Fibroblast of the conjunctiva (primary cell): ENCODE measurements at places on chromosomes 12 and 14.

DNA sequence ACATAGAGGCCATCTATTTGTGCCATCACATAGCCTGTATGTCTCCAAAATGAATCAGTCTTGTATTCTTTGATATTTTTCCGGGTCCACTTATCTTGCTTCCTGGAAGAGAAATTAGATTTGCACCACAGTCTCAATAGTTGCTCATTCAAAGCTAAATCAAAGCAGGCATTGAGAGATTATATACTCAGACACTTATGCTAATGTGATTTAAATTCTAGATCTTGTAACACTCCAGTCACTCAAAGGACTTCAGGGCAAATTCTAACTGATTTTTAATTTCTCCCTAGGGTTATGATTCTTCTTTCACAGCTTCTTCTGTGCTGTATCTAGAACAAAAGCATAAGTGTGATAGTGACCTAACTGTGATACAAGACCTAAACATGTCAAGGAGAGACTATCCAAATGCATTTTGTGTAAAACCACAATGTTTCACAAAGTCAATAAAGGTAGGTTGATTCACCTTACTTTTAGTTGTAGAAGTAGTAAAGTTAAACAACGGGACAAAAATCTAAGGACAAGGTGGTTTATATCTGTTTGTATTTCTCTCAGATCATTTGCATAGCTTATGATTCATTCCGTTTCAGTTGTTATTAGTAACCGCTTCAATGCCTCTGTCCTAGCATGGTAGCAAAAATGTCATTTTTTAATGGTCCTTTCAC lies 26.8 kb downstream of the PLBD1 start:
- DNase-seq: no peak

DNA sequence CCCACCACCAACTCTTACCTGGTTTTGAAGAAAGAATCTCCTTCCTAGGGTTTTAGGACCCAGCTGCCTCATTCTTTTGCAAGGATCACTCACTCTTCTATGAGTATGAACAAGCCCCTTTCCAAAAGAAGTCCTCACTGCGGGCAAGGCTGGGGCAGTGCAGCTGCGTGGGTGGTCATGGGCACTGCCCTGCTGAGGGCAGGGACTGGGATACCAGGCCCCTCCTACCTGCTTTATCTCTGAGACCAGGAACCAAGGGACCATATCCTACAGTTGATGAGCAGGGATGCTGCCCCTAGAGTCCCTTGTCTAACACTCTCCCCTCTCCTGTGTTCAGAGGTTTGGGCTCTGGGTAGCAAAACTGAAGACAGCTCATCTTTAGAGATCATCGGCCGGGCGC lies 20.5 kb downstream of the HPD start:
- DNase-seq: no peak

DNA sequence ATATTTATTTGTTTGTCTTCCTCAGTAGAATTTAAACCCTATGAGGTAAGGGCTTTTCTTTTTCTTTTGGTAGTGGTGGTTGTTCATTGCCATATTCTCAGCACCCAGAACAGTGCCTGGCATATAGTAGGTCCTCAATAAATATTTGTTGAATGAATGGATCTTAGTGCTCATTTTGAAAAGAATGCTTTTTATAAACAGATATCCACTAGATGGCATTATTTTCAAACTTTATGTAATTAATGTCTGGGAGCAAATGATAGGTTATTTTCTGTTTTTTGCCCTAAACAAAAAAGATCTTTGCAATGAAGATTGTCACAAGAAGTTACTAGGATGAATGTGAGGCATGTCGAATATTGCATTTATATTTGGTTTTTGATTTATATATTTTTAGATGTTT lies 64.1 kb downstream of the RAD51B start:
- DNase-seq: no peak

- no peak for DNase-seq
Observed at GRCh38 chr14:90453401-90453951, 56.6 kb downstream of the CALM1 start.

- peak; percentile 43 for DNase-seq
Observed at GRCh38 chr14:71726580-71727021, 205.6 kb upstream of the RGS6 start.

DNA sequence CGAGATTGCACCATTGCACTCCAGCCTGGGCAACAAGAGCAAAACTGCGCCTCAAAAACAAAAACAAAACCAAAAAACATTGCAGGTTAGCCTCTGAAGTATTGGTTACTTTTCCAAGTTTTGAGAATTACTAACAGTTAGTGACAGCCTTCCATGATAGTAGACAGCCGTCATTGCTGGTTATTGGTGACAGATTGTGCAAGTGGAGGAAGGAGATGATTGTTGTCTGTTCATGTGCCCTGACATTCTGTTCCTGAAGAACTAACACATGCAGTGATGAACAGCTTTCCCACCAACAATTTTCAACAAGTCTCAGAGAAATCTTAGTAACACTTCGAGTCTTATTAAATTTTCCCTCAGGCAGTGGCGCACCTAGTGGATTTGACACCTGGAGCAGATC lies 89.3 kb upstream of the NAP1L1 start:
- no peak for DNase-seq

DNA sequence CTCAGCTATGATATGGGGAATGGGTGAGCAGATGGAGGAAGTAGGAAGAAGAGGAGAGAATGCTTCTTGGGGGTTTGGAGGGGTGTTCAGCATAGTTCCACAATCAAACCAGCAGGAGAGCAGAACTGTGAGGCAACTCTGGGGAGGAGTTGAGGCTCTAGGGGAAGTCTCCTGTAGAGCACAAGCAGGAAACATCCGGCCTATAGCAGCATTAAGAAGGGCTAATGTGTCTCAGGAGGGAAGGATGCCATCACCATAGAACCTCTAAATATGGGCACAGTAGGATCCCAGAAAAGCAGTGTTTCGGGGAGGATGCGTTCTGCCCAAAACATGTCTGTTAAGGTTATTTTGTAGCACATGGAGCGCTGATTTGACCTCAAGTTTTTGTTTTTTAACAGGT lies 8.4 kb upstream of the SALL2 start:
- no peak for DNase-seq

DNA sequence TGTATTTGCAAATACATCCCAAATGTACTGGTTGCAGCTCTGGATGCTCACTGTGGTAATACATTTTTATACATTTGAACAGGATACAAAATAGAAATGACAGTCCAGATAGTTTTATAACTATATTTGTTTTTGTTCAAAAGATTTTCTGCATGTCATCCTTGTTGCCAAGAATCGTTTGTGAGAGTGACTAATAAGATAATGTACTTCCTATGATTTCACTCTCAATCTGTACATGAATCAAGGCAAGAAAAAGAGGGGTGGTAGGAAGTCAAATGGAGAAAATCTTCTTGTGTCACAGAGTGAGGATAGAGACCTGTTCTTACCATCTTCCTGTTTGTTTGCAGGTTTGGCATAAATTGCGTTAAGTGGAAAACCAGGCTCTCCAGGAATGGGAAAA lies 13.9 kb downstream of the ARPC3 start:
- no peak for DNase-seq

GRCh38 chr12:69905801-69906200 lies 80.8 kb downstream of the MYRFL start:
- DNase-seq: no peak

- DNase-seq: no peak
Observed at GRCh38 chr14:50312734-50313054, 570 bp downstream of the DMAC2L start.

GRCh38 chr14:100849115-100849781 lies 23.3 kb downstream of the MEG3 start:
- DNase-seq: no peak

DNA sequence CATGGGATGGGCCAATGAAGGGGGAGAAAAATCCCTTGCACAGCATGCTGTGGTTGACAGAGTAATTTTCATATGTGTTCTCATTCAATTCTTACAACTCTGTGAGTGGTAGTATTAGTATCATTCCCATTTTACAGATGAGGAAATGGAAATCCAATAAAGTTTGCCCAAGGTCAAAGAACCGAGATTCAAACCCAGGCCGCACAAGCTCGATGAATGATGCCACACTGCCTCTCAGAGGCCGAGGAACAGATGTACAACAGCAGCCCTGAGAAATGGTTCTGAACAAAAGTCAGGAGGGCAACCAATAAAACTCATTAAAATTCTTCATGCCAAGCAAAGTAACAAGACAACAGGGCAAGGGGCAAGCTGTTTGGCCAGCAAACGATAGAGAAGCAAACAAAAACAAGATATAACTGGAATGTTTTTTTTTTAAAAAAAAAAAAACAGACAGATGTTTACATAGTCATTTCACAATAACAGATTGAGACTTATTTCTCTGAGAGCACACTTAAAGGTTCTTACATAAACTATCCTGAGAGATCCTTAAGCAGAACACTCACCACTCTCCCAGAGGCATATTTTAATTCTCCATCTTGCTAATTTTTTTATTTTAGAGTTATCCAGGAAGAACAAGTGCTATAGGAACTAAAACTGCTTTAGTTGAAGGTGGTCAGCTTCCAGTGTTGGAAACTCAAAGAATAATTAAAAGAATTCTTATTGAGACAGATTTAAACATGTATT lies 85.8 kb downstream of the EXOC5 start:
- no peak for DNase-seq

GRCh38 chr14:51203881-51204280 lies 36.2 kb upstream of the TMX1 start:
- no peak for DNase-seq

- peak; percentile 63 for DNase-seq
Observed at GRCh38 chr14:50726372-50727107, 58.4 kb upstream of the SAV1 start.

DNA sequence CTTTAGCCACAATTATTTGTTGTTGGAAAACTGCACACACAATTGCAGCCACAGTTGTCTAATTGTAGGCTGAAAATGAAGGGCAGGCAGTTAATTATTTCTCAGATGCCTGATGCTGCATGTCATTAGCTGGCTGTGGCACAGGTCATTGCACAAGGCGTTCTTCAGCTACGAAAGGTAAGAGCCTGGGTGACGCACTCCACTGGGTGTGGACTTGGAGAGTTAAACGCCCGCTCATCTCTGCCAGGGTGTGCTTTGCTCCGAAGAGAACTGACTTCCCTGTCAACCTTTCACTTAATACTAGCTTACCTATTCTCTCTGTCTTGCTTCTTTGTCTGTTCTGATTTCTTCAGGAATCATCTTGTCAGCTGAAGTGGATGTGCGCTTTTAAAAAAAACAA lies 91.4 kb upstream of the CPM start:
- peak; percentile 13 for DNase-seq

GRCh38 chr12:12528361-12529270 lies 34.0 kb downstream of the DUSP16 start:
- no peak for DNase-seq

GRCh38 chr12:109645194-109645593 lies 68.4 kb upstream of the FAM222A start:
- no peak for DNase-seq

DNA sequence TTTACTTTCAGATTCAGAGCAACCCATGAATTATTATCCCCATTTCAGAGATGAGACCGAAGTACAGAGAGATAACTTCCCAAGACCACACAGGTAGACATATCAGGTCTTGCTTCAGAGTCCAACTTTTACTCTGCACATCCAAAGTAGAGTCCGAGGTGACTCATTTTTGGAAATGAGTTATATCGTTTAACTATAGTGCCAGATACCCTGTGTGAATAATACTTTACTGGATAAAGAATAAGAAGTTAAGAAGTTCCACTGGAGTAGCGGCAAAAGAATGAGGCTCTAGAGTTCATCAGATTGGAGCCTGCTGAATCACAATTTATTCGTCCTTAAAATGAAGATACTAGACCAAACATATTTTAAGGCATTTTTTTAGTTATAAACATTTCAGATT lies 124.7 kb downstream of the EPS8 start:
- no peak for DNase-seq

DNA sequence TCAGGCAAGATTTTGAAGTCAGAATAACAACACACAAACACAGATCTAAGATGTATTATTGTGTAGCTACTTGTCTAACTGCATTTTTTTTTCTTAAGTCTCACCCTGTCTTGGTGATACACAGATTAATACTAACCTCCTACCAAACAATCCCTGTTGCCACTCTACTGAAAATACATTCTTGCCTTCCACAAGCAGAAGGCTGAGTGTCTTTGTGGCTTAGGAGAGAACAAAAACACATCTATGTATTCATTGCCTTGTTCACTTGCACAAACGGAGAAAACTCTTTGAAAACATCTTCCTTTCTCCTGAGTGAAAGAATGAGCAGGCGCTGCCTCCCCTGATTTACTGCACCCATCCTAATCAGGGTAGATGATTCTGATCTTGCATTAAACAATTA lies 642.2 kb downstream of the DIO2 start:
- no peak for DNase-seq

GRCh38 chr12:71999795-72000194 lies 61.1 kb downstream of the TPH2 start:
- no peak for DNase-seq

DNA sequence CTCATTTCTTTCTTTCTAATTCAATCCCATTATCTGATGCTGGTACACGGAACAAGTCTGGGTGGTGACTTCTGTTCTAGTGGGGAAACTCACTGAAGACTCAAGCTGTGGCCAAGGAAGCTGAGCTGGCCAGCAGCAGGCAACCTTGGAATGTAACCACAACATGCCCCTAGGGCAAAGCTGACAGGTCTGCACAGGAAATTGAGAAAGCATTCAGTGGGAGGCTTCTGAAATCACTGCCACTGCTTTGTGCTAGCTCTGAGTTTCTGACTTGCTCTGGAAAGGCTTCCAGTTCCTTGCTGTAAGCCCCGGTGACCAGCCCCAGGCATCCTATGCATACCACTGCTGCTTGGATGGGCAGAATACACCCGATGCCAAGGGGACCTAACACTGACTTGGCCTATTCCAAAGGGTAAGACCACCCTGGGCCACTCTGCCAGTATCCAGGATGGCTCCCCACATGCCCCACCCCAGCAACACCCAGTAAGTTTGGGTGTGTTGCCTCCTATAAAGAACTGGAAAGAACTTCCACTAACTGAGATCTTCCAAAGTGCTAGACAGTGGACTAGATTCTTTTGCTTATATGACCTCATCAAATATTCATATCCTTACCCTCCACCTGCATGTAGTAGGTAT lies 84.5 kb upstream of the CDKN3 start:
- peak; percentile 68 for DNase-seq

DNA sequence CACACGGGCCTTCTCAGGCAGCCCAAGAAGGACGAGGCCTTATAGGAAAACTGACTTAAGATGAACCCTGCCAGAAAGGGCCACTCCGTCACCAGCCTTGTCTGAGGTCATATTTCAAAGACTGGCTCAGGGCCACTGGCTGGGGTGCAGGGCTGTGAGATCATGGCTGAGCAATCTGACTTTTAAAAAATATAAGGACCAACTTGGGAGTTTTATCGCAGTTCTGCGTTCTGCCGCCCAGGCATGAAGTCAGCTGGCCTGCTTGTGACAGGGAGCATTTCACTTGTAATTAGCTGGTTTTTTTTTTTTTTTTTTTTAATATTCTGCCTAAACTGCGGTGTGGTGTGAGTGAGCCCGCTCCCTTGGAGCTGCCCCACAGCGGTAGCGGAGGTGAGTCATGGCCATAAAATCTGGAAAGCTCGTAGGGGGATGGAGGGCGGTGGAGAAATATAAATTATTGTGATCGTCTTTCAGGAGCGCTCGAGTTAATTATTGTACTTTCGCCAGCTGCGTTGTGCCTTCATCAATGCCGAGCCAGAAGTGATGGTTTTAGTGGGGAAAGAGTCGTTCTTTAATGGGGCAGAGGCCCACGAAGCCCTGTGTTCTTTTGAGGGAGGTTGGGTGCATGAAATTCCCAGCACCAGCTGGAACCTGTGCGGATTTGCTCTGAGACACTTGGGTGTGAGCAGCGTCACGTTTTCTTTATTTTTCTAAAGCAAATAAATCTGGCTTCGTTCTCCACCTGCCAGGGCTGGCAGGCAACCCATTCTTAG lies 231.9 kb downstream of the C12orf75 start:
- DNase-seq: peak; percentile 20
